ENCODE measurements at places on chromosomes 5 and 9.
A peak's percentile ranks its signal among the peaks of the same experiment; 100 is the strongest.

- DNase-seq, result no peak
These were observed 136.7 kb downstream of the RGS3 start for GRCh38 chr9:113600023-113600823.

- peak; percentile 84 for DNase-seq
These were observed at the start of gene WHRN for GRCh38 chr9:114505187-114506081. Gene WHRN, minus strand, starts transcription at chr9:114505473. Its CDS starts 672 bp downstream, at chr9:114504801.

- DNase-seq, result no peak
These were observed 106.9 kb upstream of the SEMA6A start for GRCh38 chr5:116681334-116682013.

GRCh38 chr9:89961616-89962341, 357.0 kb downstream of the GADD45G start:
- no peak for DNase-seq

- no peak for DNase-seq
These were observed 501.6 kb upstream of the TYRP1 start for GRCh38 chr9:12191630-12192029.

GRCh38 chr9:69207503-69207902, 33.4 kb downstream of the TJP2 start:
- DNase-seq, result no peak

GRCh38 chr5:141916522-141916921, 7.1 kb upstream of the DELE1 start:
- no peak for DNase-seq

GRCh38 chr9:21385131-21385670, at the start of gene IFNA2:
Gene IFNA2, minus strand, starts transcription at chr9:21385398. Its CDS starts 69 bp downstream, at chr9:21385329.
- no peak for DNase-seq

DNA sequence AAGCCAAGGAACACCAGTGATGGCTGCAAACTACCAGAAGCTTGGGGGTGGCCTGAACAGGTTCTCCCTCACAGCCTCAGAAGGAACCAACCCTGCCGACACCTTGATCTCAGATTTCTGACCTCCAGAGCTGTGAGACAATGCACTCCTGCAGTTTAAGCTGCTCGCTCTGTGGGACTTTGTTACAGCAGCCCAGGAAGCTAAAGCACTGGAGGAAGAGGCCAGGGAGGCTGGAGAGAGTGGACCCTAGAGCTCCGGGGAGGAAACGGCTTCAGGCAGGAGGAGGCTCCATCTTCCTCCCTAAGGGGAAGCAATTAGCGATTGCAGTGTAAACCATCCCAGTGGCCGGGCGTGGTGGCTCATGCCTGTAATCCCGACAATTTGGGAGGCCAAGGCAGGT, 25.1 kb downstream of the BARX1 start:
- no peak for DNase-seq

DNA sequence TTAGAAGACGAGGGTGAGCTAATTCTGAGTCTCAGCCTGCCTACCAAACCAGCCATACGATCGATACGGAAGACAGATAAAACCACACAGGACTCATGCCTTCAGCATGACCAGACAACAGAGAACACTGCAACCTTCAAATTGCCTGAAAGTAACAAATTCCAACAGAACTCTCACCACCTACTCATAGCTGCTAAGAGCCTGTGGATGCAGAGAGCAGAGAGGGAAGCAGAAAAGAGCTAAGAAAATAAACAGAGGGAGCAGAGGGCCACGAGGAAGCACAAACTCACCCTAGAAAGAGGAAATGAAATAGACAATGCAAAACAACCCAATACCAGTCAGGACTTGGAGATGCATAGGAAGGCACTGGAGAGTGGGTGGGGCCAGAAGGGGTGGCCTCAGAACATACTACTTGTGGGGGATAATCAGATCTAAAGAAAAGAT, 86.7 kb upstream of the TAS2R1 start:
- DNase-seq, result peak; percentile 72

GRCh38 chr5:58926541-58926935, 343.7 kb downstream of the RAB3C start:
- no peak for DNase-seq

- DNase-seq, result no peak
These were observed 76.8 kb downstream of the CFAP77 start for GRCh38 chr9:132486706-132487350.

DNA sequence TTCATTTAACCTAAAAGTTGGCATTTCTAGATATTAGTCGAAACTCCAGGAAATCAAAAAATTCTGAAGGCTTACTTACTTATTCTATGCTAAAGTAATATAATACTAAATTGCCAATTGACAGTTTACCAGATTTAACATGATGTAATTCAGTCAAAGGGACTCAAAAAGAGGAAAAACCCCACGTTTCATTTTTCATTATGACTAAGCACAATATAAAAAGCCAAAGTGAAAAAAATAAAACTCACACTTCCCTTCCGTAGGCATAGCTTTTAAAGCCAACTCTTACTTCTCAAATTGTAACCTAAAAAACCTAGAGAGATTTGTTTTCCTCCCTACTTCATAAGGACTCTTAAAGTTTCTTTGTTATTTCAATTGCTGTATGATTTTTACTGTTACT, 146.6 kb downstream of the RAPGEF6 start:
- no peak for DNase-seq

GRCh38 chr9:7320139-7320538, 479.4 kb downstream of the DMAC1 start:
- peak; percentile 64 for DNase-seq

GRCh38 chr5:92890841-92891244, 690.2 kb downstream of the NR2F1-AS1 start:
- peak; percentile 71 for DNase-seq

DNA sequence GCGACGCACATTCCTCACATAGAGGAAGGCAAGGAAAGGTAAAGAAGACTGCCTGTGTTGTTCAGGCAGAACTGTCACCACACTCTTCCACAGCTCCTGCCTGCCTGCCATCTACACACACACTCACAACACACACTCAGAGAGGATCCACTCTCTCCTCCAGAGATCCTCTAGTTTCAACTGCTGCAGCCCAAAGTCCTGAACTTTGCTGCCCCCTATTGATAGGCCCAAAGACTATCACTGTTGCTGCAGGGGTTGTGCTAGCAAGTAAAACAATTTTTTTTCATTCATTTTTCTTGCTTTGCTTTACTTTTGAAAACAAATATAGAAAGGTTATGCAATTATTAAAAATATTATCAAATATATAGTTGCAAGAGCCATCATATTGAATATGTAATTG, 5.9 kb upstream of the CFAP90 start:
- no peak for DNase-seq

DNA sequence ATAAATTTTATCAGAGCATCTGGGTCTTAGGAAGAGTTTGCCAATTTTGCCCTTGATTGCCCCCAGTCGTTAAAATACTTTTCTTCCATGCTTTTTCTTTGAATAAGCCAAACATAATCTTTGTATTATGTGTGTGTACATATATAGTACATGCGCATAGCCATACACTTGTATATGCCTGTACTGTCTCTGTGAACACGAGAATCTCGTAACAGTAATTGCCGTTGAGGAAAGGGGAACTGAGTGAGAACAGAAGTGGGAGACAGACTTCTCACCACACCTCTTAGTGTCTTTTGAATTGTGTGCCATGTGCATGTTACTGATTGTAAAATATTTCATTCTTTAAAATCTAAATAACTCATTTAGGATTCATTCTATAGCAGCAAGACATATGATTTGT, 79.6 kb upstream of the GRHPR start:
- DNase-seq, result no peak
